ENCODE measurements at places on chromosomes 12 and 14.

- peak; percentile 11 for DNase-seq
These were observed 473.5 kb upstream of the MGAT4C start for GRCh38 chr12:86729739-86730138.

DNA sequence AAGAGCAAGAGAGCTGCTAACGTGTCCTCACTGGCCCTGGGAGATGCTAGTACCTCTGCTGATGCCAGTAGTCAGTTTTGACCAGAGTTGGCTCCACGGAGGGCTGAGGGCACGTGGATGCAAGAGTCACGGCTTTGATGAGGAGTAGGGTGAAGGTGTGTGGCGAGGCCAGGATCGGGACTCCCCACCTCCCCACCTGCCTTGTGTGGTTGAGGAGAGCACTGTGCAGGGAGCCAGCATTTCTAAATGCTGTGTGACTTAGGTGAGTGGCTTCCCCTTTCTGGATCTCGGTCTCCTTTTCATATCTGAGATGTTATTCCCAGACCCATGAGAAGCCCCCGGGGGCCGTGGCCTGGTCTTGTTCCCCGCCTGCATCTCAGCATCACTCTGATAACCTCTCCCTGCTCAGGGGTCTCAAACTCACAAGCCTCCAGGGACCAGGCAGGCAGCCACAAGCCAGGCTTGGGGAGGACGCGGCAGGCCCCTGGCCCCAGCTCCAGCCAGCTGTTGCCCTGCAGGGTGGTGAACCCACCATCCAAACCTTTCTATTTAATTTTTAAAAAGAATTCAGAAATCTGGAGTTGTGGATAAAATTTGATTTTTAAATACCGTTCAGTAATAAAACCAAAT is 32.1 kb downstream of the MVK start:
- DNase-seq: no peak

GRCh38 chr14:71168564-71169427 is 261.5 kb downstream of the PCNX1 start:
- DNase-seq: peak; percentile 10

GRCh38 chr12:9761419-9761781 is 699 bp upstream of the CD69 start:
- peak; percentile 62 for DNase-seq

DNA sequence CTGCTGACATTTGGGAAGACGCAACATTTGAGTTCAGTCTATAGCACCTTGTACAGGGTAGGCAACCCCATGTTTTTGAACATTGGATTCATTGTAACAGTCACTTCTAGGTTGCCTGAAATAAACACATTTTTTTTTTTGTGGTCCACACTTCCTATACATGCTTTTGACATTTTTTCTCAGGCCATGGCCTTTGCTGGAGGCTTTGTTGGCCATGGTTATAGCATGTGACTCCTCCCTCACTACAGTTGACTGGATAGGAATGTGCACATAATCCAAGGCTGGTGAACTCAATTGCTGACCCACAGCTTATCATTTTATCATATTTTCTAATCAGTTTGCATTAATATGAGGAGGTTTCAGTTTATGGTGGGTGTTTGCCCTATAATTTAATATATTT is 60.6 kb downstream of the TMEM117 start:
- peak; percentile 28 for DNase-seq

- DNase-seq: no peak
These were observed 4.5 kb downstream of the TBX3 start for GRCh38 chr12:114679452-114679875.

- no peak for DNase-seq
These were observed 65.1 kb downstream of the DAAM1 start for GRCh38 chr14:59253527-59253926.

DNA sequence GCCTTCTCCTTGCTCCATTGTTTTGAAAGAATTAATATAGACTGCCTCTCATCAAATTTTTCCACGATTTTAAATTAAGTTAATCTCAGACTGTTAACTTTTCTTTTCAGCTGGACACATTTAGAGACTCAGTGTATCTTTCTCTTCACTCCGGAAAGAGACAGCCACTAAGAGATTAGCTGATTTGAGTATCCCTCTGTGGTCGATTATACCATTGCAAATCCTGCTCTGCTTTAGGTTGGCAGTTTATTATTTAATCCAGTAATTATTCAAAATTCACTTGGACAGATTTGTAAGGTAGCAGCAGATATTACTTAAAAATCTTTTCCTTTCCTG is 588 bp upstream of the TWF1 start:
- no peak for DNase-seq

DNA sequence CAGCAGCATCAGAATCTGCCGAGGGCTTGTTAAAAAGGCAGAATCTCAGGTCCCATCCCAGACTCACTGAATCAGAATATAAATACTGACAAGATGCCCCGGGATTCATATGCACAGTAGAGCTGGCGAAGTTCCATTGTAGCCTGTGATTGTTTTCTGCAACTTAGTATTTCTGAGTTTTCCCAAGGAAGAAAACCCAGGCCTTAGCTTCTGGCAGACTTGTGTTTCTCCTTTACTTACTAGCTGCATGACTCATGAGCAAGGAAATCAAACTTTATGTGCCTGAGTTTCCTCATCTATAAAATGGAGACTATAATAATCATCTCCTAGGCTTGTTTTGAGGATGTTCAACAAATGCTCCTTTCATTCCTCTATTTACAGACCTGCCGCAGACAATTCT is 278.5 kb upstream of the PLEKHG7 start:
- DNase-seq: peak; percentile 51

DNA sequence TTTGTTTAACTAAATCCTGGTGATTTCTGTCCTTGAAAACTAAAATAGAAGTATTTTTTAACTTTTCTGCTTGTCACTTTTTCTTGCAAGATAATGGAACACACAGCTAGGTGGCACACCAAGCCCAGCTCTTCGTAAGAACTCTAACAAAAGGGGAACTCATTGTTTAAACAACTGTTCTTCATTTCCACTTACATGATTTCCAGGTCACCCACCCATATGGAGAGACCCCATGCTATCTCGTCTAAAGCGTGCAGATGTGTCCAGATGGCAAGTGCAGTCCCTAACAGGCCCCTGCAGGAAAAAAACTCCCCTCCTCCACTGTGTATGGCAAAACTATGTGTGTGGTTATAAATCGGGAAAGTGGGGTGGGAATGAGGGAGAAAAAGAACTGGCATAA is 43.3 kb upstream of the NT5DC3 start:
- peak; percentile 46 for DNase-seq

- no peak for DNase-seq
These were observed 95.7 kb downstream of the PDE3A start for GRCh38 chr12:20463913-20464524.

GRCh38 chr14:104956290-104956890 is 21.8 kb downstream of the AHNAK2 start:
- DNase-seq: no peak

- no peak for DNase-seq
These were observed 10.7 kb downstream of the ERP29 start for GRCh38 chr12:112023759-112024396.

DNA sequence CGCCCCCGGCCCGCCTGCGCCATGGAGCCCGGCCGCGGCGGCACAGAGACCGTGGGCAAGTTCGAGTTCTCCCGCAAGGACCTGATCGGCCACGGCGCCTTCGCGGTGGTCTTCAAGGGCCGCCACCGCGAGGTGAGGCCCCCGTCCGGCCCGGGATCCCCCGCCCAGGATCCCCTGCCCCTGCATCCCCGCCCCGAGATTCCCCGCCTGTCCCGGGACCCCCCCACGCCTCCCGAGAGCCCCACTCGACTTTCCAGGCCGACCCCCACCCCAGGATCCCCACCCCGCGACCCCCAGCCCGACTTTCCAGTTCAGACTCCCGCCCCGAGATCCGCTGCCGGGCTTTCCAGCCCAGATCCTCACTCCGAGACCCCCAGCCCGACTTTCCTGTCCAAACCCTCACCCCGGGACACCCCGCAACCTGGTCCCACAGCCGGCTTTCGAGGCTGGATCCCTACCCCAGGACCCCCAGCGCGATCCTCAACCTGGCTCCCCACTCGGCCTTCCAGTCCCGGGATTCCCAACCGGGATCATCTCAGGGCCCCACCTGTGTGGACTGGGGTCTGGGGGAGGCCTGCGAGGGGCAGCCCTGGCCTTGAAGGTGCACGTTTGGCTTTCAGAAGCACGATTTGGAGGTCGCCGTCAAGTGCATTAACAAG is 688 bp downstream of the ULK1 start:
- DNase-seq: no peak

DNA sequence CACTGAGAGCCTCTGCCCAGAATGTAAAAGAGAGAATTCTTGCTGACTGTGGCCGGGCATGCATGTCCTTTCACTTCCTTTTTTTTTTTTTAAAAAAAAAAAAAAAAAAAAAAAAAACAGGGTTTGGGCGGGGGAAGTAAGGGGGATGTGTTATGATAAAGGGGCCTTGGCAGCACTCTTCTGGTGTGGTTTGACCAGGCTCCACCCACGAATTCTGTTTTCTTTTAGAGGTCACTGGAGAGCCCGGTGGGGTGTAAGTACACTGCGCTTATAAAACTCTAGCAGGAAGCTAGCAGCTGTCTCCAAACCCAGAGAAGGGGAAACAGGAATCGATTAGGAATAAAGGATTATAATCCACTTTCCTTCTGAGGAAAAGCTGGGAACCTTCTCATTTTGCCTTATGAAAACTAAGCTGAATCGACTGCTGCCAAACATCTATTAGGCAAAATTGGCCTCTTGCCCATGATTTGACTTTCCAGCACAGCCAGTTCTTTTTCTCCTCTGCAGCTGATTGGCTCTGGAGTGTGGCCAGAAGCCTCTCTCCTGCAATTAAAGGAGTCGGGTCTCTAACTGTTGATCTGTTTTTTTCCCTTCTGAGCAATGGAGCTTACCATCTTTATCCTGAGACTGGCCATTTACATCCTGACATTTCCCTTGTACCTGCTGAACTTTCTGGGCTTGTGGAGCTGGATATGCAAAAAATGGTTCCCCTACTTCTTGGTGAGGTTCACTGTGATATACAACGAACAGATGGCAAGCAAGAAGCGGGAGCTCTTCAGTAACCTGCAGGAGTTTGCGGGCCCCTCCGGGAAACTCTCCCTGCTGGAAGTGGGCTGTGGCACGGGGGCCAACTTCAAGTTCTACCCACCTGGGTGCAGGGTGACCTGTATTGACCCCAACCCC is 27.7 kb upstream of the HIGD1C start:
- peak; percentile 88 for DNase-seq

DNA sequence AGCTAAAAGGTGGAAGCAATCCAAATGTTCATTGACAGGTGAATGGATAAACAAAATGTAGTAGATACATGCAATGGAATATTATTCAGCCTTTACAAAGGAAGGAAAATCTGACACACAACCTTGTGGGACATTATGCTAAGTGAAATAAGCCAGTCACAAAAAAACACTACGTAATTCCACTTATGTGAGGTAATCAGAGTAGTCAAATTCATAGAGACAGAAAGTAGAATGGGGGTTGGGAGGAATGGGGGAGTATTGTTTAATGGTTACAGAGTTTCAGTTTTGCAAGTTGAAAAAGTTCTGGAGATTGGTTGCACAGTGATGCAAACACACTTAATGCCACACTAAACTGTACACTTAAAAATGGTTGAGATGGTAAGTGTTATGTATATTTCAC is 62.8 kb downstream of the LIN52 start:
- DNase-seq: no peak

- DNase-seq: no peak
These were observed 191.9 kb downstream of the SOX5 start for GRCh38 chr12:23757541-23757962.

- DNase-seq: no peak
These were observed 13.0 kb downstream of the TOMM20L start for GRCh38 chr14:58408681-58409215.

DNA sequence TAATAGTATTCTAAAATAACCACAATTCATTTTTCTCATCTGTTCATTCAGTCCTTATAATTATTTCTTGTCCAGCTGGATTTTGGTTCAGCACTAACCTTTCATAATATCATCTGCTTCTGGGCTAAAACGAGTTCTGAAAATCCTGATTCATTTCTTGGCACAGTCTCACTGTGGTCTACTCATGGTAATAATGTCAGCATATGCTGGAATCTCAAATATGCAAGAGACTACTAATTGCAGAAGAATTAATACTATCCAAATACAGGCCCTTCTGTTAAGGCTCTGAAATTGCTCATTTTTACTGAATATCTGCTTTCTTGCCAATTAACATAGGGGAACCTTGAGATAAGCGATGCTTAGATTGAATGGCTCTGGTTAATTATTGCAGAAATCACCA is 597.1 kb downstream of the RPL10L start:
- peak; percentile 60 for DNase-seq
